ENCODE measurements at places on chromosomes 13 and 19. TPM values are rescaled to one million over a fixed set of nuclear protein-coding genes. Genes with fewer than 3 reads are reported as not detected.

The LDLR gene
- 174 TPM for total RNA-seq

The LGALS7B gene
- total RNA-seq, result 1.9 TPM

The ARL11 gene
- total RNA-seq, result not detected

The CD37 gene
- not detected for total RNA-seq

The KLF1 gene
- total RNA-seq, result not detected

The KCTD15 gene
- 38.6 TPM for total RNA-seq

The C1QTNF9B gene
- total RNA-seq, result 0.95 TPM

The PLK5 gene
- not detected for total RNA-seq

The CCDC106 gene
- total RNA-seq, result 7.3 TPM

The C19orf18 gene
- total RNA-seq, result 0.26 TPM

The NKG7 gene
- total RNA-seq, result not detected

The B3GNT3 gene
- not detected for total RNA-seq

The PTH2 gene
- not detected for total RNA-seq

The LILRB4 gene
- total RNA-seq, result not detected

The CALR3 gene
- total RNA-seq, result not detected

The ZNF540 gene
- 1.0 TPM for total RNA-seq

The ZIK1 gene
- 5.2 TPM for total RNA-seq

The ERFL gene
- not detected for total RNA-seq

The UHRF1 gene
- total RNA-seq, result 9.4 TPM

The SMIM44 gene
- not detected for total RNA-seq

The ZNF563 gene
- total RNA-seq, result 5.2 TPM

The DLL3 gene
- 0.16 TPM for total RNA-seq

The ADAMTSL5 gene
- total RNA-seq, result 3.9 TPM

The NLRP5 gene
- not detected for total RNA-seq

The RAB3A gene
- total RNA-seq, result 3.2 TPM

The MUC16 gene
- total RNA-seq, result not detected

The GFY gene
- not detected for total RNA-seq

The SIAH3 gene
- not detected for total RNA-seq

The NR2C2AP gene
- 3.3 TPM for total RNA-seq

The SMIM24 gene
- total RNA-seq, result not detected

The HSPH1 gene
- total RNA-seq, result 28.2 TPM

The HCST gene
- total RNA-seq, result 3.2 TPM

The KLK14 gene
- not detected for total RNA-seq

The S1PR4 gene
- total RNA-seq, result not detected

The SLC6A16 gene
- total RNA-seq, result 0.09 TPM

The CEACAM7 gene
- not detected for total RNA-seq

The CEACAM5 gene
- total RNA-seq, result not detected

The TPTE2 gene
- total RNA-seq, result not detected

The FSD1 gene
- 14.9 TPM for total RNA-seq

The ZIC2 gene
- not detected for total RNA-seq

Data from bronchial smooth muscle cell (primary cell).